MM.1S (cell line): ENCODE measurements at places on chromosomes 4 and X.

GRCh38 chr4:93657527-93657926 is 171.0 kb upstream of the ATOH1 start:
- no peak for DNase-seq

DNA sequence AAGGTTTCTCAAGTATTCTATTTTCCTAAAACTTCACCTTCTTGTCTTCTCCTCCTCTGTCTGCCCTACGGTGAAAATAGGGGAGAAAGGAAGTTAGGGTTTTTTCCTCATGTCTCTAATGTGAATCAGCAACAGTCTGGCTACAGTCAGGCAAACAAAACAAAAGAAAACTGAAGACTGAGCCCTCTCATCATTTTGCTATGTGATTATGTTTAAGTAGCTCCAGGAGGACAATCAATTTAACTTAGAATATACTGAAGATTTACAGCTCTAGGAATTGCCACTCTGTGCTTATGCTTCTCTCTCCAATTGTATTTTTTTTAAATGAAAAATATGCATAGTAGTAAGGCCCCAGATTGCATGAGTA is 316.2 kb downstream of the GPAT3 start:
- DNase-seq, result no peak

- peak; percentile 47 for DNase-seq
Measured at GRCh38 chr4:185344743-185345538, 50.8 kb downstream of the LRP2BP start.

DNA sequence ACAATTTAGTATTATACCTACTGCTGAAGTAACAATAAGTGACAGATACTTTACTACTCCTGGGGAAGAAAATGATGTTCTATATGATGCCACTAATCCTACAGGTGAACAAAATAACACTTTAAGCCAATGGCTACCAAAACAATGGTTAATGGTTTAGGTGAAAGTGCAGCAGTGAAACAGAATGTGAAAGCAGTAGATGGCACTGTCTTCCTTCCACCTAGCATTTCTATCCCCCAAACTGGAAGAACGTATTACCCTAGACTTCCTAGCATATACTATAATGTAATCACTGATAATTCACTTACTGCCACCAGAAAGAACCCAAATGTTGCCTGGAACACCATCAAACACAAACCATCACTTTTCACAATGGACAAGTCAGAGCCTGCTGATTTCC is 18.9 kb upstream of the CABS1 start:
- peak; percentile 57 for DNase-seq

DNA sequence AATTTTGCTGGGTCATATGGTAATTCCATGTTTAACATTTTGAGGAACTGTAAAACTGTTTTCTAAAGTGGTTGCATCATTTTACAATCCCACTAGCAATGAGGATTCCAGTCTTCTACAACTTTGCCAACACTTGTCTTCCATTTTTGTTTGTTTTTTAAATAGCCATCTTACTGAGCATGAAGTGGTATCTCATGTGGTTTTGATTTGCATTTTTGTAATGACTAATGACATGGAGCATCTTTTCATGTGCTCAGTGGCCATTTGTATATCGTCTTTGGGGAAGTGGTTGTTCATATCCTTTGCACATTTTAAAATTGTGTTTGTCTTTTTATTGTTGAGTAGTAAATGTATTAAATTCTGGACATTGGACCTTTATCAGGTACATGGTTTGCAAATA is 94.7 kb downstream of the TMEM131L start:
- DNase-seq, result no peak

- no peak for DNase-seq
Measured at GRCh38 chr4:47837094-47837907, 566 bp downstream of the CORIN start.

DNA sequence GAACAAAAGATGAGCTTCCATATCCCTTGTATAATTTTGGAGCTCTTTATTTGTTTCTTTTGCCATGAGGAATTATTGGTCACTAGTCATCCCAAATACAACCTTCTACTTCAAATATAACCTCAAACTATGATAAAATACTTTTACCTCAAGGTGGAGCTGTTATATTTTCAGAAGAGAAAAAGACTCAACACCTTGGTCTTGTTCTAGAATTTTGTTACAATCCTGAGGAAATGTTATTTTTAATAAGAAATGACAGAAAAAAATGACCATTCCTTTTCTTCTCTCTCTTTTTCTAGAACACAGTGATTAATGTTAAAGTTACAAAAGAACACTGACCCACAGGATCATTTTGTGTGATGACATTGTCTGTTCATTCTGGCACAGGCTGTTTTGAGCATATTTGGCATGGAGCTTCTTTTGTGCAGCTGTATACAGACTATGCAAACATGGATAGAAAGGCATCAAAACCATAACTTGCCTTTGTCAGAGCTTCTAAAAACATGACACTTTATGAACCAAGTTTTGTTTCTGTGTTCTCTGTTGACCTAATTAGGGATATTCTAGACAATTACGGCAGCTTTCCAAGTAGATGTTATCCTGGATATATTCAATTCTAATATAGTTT is 159.6 kb upstream of the CTSO start:
- peak; percentile 25 for DNase-seq

DNA sequence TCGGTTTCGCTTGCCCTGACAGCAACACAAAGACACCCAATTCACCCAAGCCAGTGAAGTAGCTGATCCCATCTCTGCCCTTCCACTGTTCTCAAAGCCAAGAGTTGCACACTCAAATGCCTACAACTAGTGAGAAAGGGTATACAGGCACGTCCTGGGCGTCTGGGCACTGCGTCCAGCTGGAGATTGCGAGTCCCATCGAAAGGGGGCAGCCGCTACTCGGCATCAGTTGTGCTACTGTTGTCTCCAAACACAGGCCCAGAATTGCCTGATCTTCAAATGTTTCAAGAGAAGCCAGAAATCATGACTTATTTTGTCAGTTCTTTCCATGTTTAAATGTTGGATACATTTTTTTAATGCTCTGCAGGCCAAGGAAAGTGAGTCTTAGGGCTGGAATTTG is 487.8 kb downstream of the BCOR start:
- no peak for DNase-seq

DNA sequence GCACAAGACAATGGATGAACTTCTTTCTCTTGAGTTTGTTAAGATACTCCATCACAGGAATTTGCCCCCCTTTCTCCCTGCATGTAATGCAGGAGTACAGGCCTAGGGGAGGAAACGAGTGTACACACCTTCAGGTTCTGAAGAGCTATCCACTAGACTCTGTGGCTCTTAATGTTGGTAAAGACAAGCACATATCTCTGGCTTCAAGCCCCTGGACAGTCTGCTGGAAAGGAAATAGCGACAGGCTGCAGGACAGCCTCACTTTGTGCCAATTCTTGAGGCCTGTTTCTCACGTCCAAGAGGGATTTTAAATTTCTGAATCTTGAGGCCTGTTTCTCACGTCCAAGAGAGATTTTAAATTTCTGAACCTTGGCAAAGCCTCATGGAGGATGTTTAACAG is 87.1 kb downstream of the RLIM start:
- no peak for DNase-seq

GRCh38 chr4:87074121-87074488 is 139.3 kb downstream of the AFF1 start:
- DNase-seq, result no peak
